ENCODE measurements at places on chromosomes 3 and 15. TPM values are rescaled to one million over a fixed set of nuclear protein-coding genes. Genes with fewer than 3 reads are reported as not detected.

DNA sequence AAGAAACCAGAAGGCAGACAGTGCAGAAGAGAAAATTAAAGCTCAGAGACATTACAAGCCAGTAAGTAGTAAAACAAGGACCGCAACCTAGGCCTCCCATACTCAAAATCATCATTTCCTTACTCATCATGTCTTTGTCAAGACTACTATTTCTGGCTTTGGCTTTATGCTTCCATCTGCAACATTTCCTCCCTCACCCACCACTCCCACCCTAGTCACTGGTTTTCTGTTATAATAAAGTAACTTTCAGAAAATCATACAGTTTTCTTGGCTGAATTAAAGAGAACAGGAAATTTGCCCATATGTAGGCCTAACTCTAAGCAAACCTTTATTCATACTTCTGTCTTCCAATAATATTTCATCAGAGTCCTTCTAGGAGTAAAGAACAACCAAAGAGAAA is 247.6 kb upstream of the RORA start:
- DNase-seq, result no peak

DNA sequence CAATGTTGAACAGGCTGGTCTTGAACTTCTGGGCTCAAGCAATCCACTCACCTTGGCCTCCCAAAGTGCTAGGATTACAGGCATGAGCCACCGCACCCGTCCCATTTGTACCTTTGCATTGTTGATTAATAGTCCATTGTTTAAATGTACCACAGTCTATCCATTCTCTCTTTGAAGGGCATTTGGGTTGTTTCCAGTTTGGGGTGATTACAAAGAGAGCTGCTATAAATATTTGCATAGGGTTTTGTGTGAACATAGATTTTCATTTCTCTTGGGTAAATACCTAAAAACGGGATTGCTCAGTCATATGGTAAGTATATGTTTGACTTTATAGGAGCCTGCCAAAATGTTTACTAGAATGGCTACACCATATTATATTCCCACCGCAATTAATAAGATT is 13.7 kb upstream of the PTPRG start:
- no peak for DNase-seq

GRCh38 chr3:197512691-197513571 is 42.8 kb downstream of the BDH1 start:
- no peak for DNase-seq

- peak; percentile 43 for DNase-seq
Observed at GRCh38 chr3:71584394-71585011, 975 bp upstream of the FOXP1 start.

DNA sequence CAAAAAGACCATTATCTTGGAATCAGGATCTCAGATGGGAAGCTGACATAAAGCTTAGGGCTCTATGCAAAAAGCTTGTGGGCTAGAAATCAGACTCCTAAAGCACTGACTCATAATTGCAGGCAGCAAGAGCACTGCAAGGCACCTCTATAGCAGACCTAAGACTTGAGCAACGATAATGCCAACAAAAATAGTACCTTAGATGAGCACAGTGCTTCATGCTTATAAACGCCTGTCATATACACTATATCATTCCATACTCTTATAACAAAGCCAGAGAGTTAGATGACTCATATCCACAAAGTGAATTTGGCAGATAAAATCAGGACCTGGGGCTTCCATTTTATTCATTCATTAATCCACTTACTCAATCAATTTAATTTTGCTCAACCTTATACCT is 560.8 kb downstream of the MCTP2 start:
- DNase-seq, result no peak

- no peak for DNase-seq
Observed at GRCh38 chr15:40306908-40307307, 827 bp downstream of the PLCB2 start.

Gene P2RY13
- 0.57 TPM for total RNA-seq

DNA sequence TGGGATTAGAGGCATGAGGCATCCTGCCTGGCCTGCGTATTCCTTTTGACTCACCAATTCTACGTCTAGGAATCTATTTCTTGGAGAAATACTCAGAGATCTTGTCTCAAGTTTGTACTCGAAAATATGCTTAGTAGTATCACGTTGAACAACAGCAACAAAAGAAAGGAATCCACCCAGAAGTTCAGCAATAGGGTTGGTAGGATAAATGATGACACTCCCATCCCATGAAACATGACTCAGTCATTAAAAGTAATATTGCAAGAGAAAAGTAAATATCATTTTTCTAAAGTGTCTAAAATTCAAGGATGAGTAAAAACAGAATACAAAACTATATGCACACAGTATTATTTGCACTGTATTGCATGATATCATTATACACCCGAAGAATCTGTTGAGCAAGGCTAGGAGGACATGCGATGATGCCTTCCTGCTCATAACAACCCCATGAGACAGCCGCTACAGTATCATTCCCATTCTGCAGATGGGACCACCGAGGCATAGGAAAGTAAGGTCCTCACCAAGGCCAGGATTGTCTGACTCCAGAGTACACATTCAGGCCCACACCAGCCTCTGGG is 61.5 kb downstream of the SLC6A1 start:
- no peak for DNase-seq

- DNase-seq, result peak; percentile 62
Observed at GRCh38 chr15:60605879-60606307, 127.0 kb upstream of the ICE2 start.

- no peak for DNase-seq
Observed at GRCh38 chr15:40407330-40407990, 1.9 kb downstream of the IVD start.

Gene TUBGCP5
- total RNA-seq, result 12.0 TPM

DNA sequence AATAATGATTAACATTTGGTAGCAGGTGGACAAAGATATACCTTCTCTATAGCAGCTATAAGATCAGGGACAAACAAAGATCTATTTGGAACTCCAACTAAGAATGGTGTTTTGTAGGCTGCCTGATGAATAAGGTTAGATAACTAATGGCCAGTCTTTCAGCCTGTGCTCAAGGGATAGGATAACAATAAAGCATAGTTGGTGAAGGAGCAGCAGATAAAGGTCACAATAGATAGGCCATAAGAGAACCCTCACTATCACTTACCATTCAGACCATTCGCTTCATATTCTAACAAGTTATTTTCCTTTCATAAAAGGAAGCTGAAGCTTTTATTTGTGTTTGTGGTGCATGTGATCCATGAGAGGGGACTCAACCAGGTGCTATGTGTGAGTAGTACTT is 19.8 kb downstream of the EPM2AIP1 start:
- no peak for DNase-seq

GRCh38 chr3:129958755-129959154 is 15.8 kb upstream of the TRH start:
- DNase-seq, result no peak

DNA sequence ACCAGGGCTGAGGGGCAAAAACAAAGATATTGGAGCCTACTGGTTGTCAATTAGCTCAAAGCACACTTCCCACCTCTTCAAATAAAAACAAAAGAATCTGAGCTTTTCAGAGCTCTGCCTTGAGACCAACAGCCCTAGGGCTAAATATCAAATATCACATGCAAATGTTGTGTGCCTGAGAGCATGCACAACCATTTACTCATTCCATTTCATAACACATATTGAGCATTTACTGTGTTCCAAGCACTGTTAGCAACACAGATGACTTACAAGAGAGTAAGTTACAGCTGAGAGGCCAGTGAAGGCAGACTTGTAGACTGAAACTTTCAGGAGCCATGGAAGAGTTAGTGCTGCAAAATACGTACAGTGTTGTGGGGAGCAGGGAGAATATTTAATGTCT is 222.4 kb downstream of the CPNE4 start:
- no peak for DNase-seq

GRCh38 chr3:126128504-126129397 is 44.8 kb upstream of the SLC41A3 start:
- DNase-seq, result peak; percentile 2

Gene CALML4
- total RNA-seq, result 1.8 TPM

DNA sequence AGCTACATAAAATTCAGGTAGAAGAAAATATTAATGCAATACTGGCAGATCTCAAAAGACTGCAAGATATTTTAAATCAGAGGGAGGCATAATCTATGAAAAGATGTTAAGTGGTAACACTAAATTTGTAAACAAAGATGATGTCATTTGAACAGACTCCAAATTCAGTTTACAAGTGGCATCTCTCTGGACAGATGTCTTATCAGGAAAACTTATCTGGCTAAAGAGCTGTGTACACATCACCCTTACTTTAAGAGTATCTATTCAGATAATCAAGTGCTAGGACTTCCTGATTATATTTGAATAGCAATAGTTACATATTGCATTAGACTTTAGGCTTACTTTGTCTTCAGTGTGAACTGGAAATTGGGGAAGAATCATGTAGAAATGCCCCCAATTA is 231.5 kb downstream of the WDR72 start:
- no peak for DNase-seq

DNA sequence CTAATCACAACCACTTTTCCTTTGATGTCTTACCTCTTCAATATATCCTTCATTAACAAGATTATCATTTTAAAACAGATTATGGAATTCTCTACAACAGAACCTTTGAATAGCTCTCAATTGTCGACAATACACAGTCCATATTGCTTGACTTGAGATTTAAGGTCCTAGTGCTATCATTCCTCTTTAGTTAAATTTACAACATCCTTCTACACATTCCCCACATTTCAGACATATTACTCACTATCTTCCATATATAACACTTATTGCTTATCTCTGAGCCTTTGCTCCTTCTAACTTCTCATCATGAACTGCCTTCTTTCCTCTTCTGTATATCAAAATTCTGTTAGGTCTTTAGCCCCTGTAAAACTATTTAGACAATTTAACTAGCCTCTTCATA is 247.0 kb downstream of the STXBP5L start:
- no peak for DNase-seq

DNA sequence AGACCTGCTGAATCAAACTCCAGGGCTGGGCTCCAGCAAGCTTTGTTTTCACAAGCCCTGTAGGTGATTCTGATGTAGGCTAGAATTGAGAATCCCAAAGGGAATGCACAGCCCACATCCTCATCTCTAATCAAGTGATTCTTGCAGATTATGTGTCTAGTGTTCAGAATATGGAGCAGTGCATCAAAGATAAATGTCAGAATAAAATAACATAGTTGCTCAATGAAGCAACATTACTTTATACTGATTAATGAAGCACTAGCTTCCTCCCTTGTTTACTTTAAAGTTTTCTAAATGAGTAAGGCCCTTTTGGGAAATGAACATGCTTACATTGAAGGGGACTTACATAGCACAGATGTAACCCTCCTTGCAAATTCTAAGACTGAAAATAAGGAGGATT is 39.2 kb downstream of the NUP210 start:
- DNase-seq, result no peak

Gene SLCO2A1
- 4.9 TPM for total RNA-seq

DNA sequence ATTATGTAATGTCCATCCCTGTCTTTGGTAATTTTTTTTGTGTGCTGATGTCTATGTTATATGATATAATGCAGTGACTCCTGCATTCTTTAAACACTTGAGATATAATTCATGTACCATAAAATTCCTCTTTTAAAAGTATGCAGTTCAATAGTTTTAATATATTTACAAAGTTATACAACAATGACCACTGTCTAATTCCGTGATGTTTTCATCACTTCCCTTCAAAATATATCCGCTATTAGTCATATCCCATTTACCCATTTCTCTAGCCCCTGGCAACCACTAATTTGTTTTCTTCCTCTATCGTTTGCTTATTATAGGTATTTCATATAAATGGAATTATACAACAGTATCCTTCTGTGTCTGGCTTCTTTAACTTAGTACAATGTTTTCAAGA is 64.9 kb upstream of the SUCLG2 start:
- no peak for DNase-seq

Gene IQCF5
- not detected for total RNA-seq

- DNase-seq, result no peak
Observed at GRCh38 chr15:75342221-75342620, 4.6 kb upstream of the NEIL1 start.

Gene TAGLN3
- total RNA-seq, result 1.0 TPM

Gene LINGO1
- 0.85 TPM for total RNA-seq

Gene IGF1R
- 88.2 TPM for total RNA-seq

GRCh38 chr15:38688761-38689160 is 124.1 kb upstream of the RASGRP1 start:
- DNase-seq, result no peak

Gene RETNLB
- not detected for total RNA-seq

DNA sequence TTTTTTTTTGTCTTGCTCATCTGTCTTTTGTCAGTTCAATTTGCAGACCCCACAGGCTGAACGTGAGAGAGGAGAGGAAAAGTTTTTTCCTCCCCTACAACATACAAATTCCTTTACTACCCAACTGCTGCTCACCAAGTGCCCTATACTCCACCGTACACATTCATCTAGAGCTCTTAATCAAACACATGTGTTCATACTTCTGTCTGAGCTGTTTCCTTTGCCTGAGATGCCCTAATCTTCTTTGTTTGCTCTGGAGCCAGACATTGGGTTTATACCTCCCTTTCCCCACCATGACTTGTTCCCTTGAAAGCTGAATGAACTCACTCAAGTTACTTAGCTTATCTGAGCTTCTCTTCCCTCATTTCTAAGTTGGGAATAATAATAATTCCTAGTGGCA is 122.7 kb upstream of the RASGRP1 start:
- no peak for DNase-seq

DNA sequence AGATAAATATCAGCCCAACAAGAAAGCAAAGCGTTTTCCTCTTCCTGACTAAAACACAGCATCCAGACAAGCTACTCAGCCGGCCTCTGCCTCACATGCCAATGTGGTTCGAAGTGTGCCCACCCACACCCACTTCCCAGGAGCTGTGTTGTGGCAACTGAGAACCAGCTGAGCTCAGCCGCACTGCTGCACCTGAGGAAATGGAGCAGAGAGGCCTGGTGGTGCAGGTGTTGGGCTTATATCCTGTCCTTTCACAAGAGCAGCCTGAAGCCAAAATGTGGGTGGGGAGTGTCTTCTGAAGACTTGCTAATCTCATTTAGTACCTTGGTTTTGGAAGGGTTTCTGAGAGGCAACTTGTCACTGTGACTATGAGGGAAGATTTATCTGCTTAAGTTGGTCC is 23.0 kb upstream of the RETNLB start:
- no peak for DNase-seq
